ENCODE measurements at places on chromosomes 2 and 18. TPM values are rescaled to one million over a fixed set of nuclear protein-coding genes. Genes with fewer than 3 reads are reported as not detected.

Gene IL1A
- not detected for total RNA-seq

DNA sequence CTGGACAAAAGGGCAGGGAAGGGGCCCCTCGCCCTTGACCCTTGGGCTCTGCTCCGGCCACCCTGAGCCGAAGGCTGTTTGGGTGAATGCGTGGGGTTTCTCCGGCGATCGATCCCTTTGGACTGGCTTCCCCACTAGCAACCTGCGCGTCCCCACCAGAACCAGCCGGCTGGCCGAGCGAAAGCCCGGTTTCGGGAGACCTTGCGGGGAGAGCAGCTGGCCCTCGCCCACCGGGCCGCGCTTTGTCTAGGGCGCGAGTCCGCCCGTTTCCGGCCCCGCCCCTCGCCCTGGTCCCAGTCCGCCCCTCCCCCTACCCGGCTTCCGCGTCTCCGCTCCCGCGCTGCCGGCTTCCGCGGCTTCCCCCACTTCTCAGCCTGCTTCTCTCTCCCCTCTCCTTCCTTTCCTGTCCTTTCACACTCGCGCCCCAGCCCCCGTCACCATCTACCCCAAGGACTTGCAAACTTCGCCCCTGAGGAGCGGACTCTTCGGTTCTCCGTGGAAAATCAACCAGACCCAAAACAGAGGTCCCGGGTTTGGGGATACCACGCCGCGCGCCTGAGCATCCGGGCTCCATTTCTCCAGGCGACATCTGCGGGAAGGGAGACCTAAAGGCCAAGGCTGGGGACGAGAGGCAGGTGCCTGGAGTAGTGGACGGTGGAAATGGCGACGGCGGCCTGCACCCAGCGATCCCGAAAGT, 48.0 kb upstream of the ATP6V1B1 start:
- DNase-seq = no peak

DNA sequence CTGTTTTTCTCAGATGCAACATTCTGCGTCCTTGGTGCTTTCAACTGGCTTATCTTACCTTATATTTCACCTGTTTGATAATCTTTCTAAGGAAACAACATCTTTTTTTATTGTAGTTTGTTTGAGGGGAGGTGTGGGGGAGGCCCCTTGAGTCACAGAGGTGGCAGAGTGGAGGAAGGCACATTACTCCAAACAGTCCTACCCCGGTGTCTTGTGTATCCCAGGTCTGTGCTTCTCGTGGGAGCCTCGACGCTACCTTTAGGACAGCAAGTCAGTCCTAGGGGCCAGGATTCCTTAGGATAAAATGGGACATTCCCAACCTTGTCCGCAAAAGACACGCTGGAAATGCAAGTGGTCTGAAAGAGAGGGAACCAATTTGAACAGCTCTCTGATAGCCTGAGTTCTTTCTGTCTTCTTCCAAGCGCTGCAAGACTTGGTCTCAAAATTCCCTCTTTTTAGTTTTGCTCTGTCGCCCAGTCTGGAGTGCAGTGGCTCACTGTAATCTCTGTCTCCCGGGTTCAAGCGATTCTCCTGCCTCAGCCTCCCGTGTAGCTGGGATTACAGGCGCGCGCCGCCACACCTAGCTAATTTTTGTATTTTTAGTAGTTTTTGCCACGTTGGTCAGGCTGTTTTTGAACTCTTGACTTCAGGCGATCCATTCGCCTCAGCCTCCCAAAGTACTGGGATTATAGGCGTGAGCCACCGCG, 4.0 kb downstream of the GATA6 start:
- DNase-seq = peak; percentile 59

DNA sequence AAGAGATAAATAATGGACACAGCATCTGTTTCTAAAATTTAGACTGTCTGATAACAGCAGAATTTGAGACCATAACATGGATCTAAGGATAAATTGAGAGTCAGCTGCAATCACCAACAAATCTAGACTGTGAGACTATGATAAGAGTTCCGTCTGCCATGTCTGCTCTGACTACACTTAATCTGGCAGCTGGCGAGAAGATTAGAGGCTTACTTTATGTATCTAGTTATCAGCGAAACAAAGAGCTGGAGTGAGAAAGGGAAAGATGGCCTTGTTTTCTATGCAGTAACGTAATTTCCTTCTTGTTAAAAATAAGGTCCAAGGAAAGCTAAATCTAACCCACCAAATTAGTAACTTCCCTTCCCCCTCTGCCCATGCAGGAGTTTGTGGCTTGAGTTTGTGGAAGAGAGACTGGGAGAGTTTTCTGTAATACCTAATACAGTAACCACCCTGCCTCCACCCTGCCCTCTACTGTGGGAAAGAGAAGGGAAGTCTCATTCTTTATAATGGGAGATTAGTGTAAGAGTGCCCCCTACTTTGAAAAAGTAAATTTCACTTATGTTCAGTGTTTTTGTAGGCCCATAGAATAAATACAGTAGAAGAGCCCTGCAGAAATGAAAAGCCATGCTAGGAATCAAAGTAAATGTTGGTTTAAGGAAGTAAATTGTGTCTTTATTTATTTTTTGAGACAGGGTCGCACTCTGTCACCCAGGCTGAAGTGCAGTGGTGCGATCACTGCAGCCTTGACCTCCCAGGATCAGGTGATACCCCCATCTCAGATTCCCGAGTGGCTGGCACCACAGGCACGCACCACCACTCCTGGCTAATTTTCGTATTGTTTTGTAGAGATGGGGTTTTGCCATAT, 27.5 kb downstream of the EML4 start:
- DNase-seq = peak; percentile 45

DNA sequence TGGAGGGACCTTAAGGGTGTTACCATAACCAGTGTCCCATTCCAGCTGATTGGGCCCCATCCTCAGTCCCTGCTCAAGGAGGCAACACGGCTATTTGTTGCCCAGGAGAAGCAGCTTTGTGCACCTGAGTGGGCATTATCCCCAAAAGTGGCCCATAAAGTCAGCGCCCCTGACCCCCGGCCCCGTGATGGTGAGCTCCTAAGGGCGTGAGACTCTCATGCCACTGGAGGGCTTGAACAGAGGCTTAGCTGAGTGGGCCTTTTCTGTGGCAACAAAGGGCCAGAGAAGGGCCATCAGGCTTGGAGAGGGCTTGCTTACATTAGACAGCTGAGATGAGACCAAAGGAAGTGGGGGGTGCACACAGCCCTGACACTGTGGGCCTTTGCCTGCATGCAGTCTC, 99.2 kb upstream of the RAB6C start:
- no peak for DNase-seq

- no peak for DNase-seq
These were observed 9.6 kb upstream of the PELI1 start for GRCh38 chr2:64153811-64154210.

Measured in Right ventricle myocardium inferior (tissue), 1 donor.